Kidney (tissue), 22 donors: ENCODE measurements at places on chromosomes 5 and 9. TPM values are rescaled to one million over a fixed set of nuclear protein-coding genes. Genes with fewer than 3 reads are reported as not detected.

DNA sequence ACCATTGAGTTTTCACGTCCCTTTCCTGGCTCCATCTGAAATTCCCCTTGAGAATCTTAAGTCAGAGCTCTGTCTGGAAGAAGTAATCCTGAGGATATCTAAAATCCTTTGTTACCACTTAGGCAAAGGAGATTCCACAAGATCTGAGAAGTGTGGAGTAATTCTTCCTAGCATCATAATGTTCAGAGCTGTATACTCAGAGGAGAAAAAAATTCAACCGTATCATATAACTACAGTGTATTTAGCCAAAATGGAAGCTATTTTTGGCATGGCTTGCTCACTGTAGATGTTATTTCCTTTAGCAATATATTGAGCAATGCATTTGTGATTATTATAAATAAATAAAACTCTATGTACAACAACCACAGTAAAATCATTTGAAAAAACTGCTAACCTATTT lies 1858.4 kb downstream of the EFNA5 start:
- DNase-seq, result no peak

GRCh38 chr5:77984587-77984986 lies 208.4 kb upstream of the TBCA start:
- DNase-seq, result no peak

DNA sequence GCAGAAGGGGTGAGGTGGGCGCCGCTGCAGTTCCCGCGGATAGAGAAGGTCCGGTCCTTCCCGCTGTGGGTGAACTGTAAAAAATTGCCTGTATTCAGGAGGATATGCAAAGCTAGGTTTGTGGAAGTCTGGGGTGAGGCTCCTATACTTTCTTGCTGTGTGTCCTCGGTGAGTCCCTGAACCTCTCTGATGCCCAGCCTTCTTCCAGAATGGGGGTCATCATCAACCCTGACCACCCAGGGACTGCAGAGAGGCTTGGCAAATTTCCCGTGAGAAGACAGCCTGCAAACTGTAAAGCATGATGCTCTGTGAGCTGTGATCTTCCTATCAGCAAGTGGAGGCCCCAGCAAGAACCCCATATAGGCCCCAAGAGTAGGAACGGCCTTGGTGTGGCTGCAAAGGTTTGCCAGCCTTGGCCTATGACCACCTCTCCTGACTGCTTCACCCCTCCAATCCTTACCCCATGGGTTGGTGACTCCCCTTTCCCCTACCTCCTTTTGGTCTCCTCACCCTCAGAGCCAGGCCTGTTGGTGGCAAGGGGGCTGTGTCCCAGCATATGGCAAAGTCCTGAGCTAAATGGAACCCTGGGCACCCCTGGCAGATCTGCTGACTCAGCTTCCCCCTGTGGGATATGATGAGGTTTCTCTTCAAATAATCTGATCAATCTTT lies 760 bp downstream of the ALDH1B1 start:
- no peak for DNase-seq

The SLC45A2 gene
- 0.22 TPM for polyA plus RNA-seq

DNA sequence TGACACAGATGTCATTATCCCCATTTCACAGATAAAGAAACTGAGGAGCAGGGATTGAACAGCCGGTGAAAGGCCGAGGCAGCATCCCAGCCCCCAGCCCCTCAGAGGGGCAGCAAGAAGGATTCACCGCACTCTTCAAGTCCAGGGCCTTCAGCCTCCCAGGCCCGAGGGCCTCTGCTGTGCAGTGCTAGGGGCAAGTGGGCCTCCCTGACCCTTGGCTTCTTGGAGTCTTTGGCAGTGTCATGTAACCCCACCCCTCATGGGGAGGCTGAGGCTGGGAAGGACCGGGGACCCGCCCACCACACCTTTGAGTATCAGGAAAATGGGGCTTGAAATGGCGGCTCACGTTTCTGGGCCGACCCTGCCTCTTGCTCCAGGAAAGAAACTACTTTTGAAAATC lies 28.7 kb upstream of the RXRA start:
- DNase-seq, result no peak

The CBY3 gene
- not detected for polyA plus RNA-seq
